ENCODE measurements at places on chromosomes 5 and 9.
A peak's percentile ranks its signal among the peaks of the same experiment; 100 is the strongest.

- DNase-seq, result no peak
Observed at GRCh38 chr5:31329715-31330114, 136.2 kb downstream of the CDH6 start.

GRCh38 chr5:18072600-18072999 is 438.3 kb downstream of the TAF11L14 start:
- DNase-seq, result no peak

- DNase-seq, result peak; percentile 64
Observed at GRCh38 chr5:177431317-177432142, 5.1 kb downstream of the GRK6 start.

- no peak for DNase-seq
Observed at GRCh38 chr5:78574731-78575161, 73.8 kb downstream of the LHFPL2 start.

- DNase-seq, result no peak
Observed at GRCh38 chr9:79268806-79269205, 303.0 kb upstream of the TLE4 start.

GRCh38 chr5:78972654-78973428 is 12.3 kb downstream of the ARSB start:
- no peak for DNase-seq

DNA sequence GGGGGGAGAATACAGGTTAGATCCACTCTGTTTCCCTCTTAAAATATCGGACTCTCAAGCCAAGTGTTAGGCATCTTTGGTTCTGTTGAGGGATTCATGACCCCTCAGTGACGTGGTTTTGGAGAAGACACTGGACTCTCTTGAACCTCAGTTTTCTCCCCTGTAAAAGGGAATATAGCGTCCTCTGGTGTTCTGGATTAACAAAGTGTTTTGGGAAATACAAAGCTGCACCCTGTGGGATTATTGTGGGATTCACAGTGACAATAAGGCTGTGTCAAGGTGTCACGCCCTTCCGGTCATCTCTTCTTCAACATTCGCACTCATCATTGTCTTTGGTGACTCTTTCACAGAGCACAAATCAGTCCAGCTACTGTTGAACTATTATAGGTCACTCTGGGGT is 139.0 kb downstream of the IRX1 start:
- no peak for DNase-seq

DNA sequence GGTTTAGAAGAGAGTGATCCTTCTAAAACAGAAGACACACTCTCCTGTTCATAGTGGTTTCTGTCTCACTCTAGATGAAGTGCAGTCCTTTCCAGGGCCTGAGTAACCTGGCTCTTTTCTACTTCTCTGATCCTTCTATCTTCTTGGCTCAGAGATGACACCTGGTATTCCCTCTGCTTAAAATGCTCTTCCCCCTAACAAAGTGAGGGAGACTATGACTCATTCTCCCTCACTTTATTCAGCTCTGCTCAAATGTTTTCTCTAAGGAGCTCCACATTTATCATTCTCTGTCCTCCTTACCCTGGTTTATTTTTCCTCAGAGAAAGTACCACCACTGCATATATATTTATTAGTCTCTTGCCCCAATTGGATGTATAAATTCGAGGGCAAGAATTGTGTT is 24.6 kb downstream of the TUT7 start:
- DNase-seq, result no peak

- DNase-seq, result no peak
Observed at GRCh38 chr5:64678374-64678773, 11.9 kb upstream of the SHISAL2B start.

DNA sequence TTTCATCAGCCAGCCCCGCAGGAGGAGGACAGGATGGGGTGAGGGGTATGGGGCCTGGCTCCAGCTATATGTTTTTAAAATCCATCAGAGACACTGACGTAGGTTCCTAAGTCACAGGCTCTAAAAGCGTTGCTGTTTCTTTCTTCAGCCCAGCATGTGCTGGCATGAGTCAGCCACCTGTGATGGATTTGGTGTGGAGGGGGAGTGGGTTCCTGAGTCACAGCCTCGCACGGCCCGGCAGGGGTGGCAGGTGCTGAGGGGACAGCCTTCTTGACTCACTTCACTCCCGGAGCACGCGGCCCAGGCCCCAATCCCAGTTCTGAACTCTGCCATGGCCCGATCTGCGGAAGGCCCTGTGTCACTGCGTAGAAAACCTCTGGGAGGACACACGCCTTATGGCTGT is 38.8 kb upstream of the RPL26L1 start:
- no peak for DNase-seq

GRCh38 chr5:116655431-116655830 is 80.8 kb upstream of the SEMA6A start:
- DNase-seq, result no peak

DNA sequence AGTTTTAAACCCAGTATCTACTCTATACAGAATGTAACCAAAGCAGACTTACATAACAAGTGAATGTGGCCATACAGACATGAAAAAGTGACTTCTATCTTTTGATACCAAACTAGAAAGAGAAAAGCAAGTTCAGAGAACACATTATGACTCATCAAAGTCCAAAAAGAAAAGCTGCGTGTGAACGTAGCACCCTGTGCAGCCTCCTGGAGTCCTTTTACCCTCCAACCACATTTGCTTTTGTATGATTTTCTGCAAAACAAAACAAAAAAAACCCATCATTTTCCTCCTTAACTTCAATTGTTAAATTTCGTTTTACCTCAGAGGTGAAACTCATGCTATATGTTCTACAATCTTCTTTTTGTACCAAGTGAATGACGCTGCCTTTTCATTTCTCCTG is 2.8 kb upstream of the SMARCA2 start:
- no peak for DNase-seq

DNA sequence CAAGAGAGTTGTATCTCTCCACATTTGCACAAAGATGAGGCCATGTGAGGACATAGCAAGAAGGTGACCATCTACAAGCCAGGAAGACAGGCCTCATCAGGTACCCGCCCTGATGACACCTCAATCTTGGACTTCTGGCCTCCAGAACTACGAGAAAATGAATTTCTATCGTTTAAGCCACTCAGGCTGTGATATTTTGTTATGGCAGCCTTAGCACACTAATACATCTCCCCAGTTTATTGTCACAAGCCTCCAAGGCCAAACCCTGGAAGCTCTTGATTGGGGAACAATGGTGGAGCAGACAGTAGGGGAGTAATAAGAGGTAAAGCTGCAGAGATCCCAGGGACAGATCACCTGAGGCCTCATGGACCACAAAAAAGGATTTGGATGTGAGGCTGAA is 7.7 kb upstream of the P4HA2 start:
- DNase-seq, result no peak

DNA sequence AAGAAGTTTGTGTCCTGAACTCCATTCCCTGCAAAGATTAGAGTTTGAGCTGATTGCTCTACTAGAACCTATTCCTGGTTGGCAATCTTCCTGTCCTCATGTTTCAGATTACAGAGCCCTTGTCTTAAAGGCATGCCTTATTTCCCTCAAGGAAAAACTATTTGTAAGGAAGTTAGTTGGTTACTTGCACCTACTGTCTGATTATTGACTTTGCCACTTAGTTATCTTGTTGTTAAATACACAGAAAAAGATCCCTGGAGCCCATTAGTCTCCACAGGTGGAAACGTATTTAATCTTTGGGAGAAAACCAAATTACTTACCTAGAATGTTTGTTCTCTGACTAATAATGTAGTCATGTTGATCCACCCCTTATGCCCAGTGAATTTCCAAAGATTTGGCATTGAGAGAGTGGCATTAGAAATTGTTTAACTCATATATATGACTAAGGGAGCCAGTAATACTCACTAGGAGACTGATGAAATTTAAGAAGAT is 132.3 kb upstream of the ELL2 start:
- DNase-seq, result no peak

- peak; percentile 66 for DNase-seq
Observed at GRCh38 chr5:32312197-32312594, 543 bp downstream of the MTMR12 start.

DNA sequence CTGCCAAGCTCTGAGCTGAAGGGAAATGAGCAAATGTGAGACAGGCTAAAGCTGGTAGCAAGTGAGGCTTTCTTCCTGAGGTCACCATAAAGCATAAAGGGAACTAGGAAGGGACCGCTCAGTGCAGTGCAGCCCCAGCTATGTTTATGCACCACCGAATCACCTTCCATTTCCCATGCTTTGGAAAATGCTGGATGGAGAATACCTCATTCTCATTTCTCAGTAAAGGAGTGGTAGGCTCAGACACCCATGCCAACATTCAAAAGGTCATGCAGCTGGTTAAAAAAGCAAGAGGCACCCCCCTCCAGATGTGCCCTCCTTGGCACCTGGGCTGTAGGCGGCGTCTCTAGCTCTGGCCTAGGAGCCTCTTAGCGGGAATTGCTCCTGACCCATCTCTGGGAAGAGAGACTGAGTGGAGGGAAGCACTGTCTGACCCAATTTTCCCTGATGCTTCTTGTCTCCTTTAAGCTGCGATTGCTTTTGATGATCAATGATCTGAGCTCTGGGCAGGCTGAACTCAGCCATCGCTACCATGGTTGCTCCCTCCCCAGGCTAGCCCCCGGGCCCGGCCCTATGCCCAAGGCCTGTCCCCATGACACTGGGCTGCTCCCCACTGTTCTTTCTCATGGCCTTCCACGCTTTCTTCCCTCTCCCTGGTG is 58.7 kb downstream of the ZNF354C start:
- no peak for DNase-seq

DNA sequence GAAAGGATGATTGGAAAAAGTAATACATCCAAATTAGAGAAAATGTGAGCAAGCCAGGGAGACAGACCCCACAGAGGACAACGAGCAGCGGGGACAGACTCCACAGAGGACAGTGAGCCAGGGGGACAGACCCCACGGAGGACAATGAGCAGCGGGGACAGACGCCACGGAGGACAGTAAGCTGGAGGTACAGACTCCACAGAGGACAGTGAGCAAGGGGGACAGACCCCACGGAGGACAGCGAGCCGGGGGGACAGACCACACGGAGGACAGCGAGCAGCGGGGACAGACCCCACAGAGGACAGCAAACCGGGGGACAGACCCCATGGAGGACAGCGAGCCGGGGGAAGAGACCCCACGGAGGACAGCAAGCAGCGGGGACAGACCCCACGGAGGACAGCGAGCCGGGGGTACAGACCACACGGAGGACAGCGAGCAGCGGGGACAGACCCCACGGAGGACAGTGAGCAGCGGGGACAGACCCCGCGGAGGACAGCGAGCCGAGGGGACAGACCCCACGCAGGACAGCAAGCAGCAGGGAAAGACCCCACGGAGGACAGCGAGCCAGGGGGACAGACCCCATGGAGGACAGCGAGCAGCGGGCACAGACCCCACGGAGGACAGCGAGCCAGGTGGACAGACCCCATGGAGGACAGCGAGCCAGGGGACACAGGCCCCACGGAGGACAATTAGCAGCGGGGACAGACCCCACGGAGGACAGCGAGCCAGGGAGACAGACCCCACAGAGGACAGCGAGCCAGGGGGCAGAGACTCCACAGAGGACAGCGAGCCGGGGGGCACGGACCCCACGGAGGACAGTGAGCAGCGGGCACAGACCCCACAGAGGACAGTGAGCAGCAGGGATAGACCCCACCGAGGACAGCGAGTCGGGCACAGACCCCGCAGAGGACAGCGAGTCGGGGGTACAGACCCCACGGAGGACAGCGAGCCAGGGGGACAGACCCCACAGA is 1.9 kb upstream of the ZDHHC11 start:
- DNase-seq, result peak; percentile 22

DNA sequence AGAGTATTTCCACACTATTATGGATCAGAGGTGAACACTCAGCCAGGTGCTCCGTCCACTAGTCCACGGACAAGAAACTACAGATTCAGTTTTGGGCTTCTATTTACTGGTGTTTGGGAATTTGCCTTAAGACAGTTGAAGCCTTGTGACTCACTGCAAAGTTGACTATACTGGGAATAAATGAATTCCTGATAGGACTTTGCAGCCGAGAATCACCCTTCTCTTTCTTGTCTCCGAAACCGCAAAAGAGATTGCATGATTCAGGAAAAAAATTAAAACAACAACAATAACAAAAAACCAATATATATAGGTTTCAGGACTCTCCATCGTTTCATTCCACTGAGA is 716 bp downstream of the TMEM171 start:
- DNase-seq, result no peak

- DNase-seq, result peak; percentile 41
Observed at GRCh38 chr5:157459715-157460599, at the start of gene NIPAL4. Gene NIPAL4, plus strand, starts transcription at chr5:157460213. Its CDS starts 108 bp downstream, at chr5:157460321.

DNA sequence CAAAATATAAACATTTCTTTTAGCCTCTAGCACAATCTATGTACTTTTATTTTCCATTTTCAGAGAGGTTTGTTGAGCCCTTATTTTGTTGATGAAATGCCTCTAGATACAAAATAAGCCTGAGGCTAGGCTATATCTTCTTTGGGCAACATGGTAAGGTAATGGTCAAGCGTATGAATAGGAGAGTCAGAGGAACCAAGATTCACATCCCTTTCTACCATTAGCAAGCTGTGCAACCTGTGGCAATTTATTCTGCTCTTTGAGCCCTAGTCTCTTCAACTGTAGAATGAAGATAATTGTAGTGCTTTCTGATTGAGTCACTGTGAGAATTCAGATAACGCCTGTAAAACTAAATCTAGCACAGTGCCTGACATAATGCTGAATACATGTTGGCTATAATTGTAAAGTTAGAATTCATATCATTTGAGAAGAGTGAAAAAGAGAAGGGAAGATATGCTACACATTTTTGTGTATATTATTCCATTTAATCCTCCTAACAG is 412.5 kb downstream of the CCDC171 start:
- DNase-seq, result no peak

DNA sequence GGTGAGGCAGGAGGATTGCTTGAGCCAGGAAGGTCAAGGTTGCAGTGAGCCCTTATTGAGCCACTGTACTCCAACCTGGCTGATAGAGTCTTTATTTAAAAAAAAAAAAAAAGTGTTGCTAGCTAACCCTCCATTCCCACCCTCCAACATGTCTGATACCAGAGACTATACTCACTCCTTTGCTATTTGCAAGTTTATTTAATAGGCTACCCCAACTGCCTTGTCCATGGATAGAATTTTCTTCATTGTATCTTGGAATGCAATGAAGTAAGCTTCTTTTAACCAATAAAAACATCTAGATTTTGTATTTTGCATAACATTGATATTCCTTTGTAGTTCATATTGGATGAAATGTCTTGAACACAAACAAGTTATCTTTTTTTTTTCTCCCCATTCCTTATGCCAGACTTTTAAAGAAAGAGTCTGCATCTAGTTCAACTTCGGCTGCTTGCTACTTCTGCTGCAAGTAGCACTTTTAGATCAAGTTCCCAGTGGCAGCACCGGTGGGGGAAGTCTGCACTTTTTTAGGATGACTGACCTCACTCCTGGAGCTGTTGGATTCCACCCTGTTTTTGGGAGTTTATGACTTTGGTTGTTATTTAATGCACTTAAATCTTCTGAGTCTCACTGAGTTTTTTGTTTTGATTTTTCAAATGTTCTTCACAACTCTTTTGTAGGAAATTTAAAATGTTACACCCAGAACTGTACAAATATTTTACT is 112.5 kb downstream of the UHRF2 start:
- DNase-seq, result no peak

- DNase-seq, result no peak
Observed at GRCh38 chr5:112752335-112752734, 14.7 kb downstream of the APC start.

DNA sequence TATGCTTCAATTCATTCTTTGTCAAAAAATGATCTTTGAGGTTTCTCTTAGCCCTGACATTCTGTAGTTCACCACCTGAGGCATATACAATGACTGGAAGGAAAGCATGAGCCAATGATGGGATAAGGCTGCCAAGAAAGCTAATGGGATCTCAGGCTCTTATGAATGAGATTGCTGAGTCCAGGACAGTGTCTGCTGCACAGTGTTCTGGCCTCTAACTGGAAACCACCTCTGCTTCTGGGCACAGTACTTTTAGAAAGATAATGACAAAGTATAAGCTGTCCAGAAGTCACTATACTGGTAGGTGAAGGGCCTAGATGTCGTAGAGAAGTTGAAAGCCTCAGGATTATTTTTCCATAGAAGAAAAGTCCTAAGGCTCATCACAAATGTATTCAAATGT is 69.1 kb upstream of the PAPPA start:
- no peak for DNase-seq

All from activated CD4-positive, CD25-positive, alpha-beta regulatory T cell treated with anti-CD3 and anti-CD28 coated beads, Interleukin-2, amount 50 U/mL, for 72 hours (primary cell).